ENCODE measurements at places on chromosomes 16 and 17. TPM values are rescaled to one million over a fixed set of nuclear protein-coding genes. Genes with fewer than 3 reads are reported as not detected.

Gene CNTROB
- 27.5 TPM for total RNA-seq

Gene TLCD3B
- total RNA-seq: not detected

Gene SMIM36
- total RNA-seq: not detected

Gene TBX4
- not detected for total RNA-seq

Gene TXNL4B
- total RNA-seq: 16.1 TPM

Gene TPSG1
- total RNA-seq: 3.4 TPM

Gene FAAP100
- 28.6 TPM for total RNA-seq

Gene CCL1
- not detected for total RNA-seq

Gene DOC2B
- total RNA-seq: 21.6 TPM

Gene TBC1D26
- total RNA-seq: not detected

Gene HNF1B
- 185 TPM for total RNA-seq

Gene KRT40
- not detected for total RNA-seq

Gene TGFB1I1
- 54.4 TPM for total RNA-seq

Gene ITGA2B
- 1.7 TPM for total RNA-seq

Gene GUCY2D
- total RNA-seq: 0.19 TPM

Gene RAB37
- total RNA-seq: 5.6 TPM

Gene COX11
- total RNA-seq: 64.9 TPM

Gene ABCC11
- not detected for total RNA-seq

Gene KRT12
- total RNA-seq: not detected

Gene MYL4
- total RNA-seq: not detected

Gene TBC1D3K
- not detected for total RNA-seq

Gene KRTAP2-2
- total RNA-seq: not detected

Gene TP53TG3B
- total RNA-seq: not detected

Gene MYLK3
- total RNA-seq: 0.31 TPM

Gene ALOXE3
- not detected for total RNA-seq

Gene JPH3
- total RNA-seq: 0.69 TPM

Gene ABCC12
- not detected for total RNA-seq

Gene TBC1D3
- total RNA-seq: not detected

Gene CD300H
- total RNA-seq: 2.0 TPM

Gene NCBP3
- total RNA-seq: 41.5 TPM

Gene ABCC6
- total RNA-seq: 7.5 TPM

Gene ZNF205
- 12.7 TPM for total RNA-seq

Gene IFI35
- 41.4 TPM for total RNA-seq

Gene HP
- total RNA-seq: 41.4 TPM

Gene ATP2A1
- total RNA-seq: 0.25 TPM

Gene TNFRSF12A
- 114 TPM for total RNA-seq

Gene FOXJ1
- total RNA-seq: 6.8 TPM

Gene FSCN2
- 3.8 TPM for total RNA-seq

Gene PDE6G
- 3.2 TPM for total RNA-seq

Gene TPSB2
- 141 TPM for total RNA-seq

Gene COPZ2
- total RNA-seq: 24.9 TPM

Gene KRT24
- total RNA-seq: 0.31 TPM

Gene BRIP1
- 0.54 TPM for total RNA-seq

Gene RANBP10
- total RNA-seq: 22.3 TPM

Gene DNAH3
- total RNA-seq: 0.57 TPM

Gene OTOP3
- not detected for total RNA-seq

Gene CMTM2
- 0.25 TPM for total RNA-seq

Gene PFAS
- 49.5 TPM for total RNA-seq

Gene AANAT
- total RNA-seq: not detected

Measured in kidney (tissue), 22 donors.